Testis (tissue), 5 donors: ENCODE measurements at places on chromosomes 3 and 15. TPM values are rescaled to one million over a fixed set of nuclear protein-coding genes. Genes with fewer than 3 reads are reported as not detected.
A peak's percentile ranks its signal among the peaks of the same experiment; 100 is the strongest.

CCR1 gene
- 4.9 TPM for polyA plus RNA-seq

TMEM41A gene
- polyA plus RNA-seq = 29.9 TPM

GRCh38 chr3:184691397-184692231, 20.2 kb downstream of the MAGEF1 start:
- peak; percentile 43 for DNase-seq

- DNase-seq = no peak
Measured at GRCh38 chr3:193851428-193851847, 258.4 kb downstream of the OPA1 start.

DNA sequence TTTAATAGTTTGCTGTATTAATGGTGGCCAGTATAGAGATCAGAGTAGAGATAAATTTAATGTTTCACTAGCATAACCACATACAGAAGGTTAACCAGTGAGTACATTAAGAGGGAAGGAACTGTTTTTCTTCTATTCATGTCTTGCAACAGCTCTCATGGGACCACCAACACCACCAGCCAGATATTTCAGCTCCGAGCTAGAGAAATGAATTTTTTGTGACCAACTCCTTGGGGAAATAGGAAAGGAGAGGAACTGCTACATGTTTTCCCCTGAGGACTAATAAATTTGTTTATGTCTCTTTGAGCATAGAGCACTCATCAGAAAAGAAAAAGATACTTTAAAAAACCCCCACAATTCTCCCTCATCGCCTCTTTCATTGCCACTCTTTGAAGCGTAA, 247.5 kb downstream of the MBNL1 start:
- DNase-seq = no peak

DNA sequence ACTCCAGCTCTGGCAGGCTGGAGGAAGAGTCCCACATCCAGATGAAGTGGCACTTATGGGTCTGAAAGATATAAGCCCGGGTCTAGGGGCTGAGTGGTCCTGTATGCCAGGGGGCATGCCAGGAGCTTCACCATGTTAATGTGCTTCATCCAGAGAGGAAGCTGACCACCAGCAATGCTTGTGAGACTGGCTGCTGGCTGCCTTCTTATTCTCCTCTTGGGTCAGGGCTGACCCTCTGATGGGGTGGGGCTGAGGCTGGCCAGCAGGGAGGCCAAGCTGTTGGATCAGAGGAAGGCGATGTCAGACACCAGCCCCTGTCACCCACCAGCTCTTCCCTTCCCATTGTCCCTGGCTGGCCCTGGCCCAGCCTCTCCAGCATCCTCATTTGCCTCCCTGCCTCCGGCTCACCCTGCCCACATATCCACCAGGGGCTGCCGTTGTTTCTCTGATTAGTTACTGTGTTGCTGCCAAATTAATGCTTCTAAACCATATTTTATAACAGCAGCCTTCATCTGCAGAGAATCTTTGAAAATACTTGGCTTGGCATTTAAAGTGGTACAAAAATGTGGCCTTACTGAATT, 20.4 kb upstream of the PSTPIP1 start:
- DNase-seq = no peak
